ENCODE measurements at places on chromosomes 4 and X. TPM values are rescaled to one million over a fixed set of nuclear protein-coding genes. Genes with fewer than 3 reads are reported as not detected.

RAB33A gene
- not detected for total RNA-seq

RXFP1 gene
- total RNA-seq, result not detected

DNA sequence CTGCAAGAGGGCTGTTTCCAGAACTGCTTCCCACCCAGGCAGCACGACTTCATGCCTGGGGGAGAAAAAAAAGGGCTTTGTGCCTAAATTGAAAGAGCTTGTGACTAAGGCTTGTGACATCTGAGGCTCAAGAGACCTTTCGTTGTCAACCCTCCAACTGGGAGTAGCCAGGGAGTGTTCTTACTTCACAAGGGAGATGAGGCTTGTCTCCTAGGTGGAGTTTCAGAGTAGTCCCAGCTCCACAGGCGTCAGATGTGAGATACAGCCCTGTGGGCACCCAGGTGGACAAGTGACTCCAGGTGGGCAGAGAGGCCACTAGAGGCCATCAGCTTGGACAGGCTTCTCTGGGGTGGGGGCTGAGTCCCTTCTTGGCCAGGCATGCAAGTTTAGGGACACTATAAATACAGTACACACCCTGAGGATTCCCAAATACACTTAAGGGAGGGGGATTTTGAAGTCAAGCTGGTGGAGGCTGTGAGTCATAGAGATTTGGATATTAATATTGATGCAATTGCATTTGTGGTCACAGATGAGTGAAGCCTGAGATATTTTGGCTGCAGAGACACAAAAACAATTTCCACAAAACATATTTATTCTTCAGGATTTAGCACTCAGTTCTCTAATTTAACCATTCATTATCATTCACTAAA lies 40.1 kb upstream of the SETD7 start:
- DNase-seq, result no peak

DNA sequence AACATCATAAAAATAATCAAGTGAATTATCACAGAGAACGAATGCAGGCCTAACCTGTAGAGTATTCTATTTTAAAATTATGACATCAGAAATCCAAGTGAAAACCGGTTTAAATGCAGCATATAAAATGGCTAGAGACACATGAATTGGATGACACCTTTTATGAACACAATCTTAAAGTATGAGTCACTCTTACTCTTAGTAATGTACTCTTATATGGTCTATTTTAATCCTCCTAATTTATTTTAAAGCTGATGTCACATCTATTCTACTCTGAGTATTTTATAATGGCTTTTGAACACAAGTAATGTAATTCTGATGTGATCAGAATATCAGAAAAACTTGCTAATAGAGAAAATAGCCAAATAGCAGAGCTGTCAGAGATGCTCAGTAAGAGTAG lies 161.4 kb upstream of the RADX start:
- DNase-seq, result no peak

DNA sequence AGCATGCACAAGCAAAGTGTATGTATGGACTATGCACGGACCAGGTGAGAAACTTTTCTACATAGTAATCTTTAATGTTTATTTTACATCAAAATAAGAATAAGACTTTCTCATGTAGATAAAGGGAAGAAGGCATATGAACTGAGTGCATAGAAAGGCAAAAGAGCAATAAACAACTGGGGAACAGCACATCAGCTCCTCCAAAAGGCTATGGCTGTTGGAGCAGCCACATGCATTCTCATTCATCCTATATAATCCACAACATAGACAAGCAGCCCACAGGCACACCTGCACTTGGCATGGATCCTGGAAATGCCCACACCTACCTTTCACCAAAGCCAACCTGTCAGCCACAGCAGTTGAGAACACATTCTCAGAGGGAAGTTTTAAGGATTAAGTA lies 586.9 kb upstream of the INTU start:
- no peak for DNase-seq

- no peak for DNase-seq
Observed at GRCh38 chrX:70042399-70043371, 7.1 kb downstream of the AWAT2 start.

DNA sequence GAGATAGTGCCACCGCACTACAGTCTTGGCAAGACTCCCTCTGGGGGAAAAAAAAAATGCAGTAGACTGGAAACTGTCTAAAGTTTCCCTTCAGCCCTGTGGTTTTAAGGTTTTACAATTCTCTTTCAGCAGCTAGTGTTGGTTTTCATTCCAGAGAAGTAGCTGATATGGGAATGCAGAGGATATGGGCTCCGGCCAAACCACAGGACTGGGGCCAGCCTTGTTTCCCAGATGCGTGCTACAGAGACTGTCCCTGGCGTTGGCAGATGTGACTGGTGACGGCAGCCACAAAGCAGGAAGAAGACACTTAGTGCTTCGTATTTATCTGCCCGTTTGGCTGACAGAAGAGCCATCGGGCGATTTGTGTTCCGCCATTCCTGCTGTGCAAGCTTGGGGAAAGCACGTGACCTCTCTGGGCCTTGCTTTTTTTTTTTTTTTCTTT lies 43.2 kb downstream of the ZBTB49 start:
- no peak for DNase-seq

DNA sequence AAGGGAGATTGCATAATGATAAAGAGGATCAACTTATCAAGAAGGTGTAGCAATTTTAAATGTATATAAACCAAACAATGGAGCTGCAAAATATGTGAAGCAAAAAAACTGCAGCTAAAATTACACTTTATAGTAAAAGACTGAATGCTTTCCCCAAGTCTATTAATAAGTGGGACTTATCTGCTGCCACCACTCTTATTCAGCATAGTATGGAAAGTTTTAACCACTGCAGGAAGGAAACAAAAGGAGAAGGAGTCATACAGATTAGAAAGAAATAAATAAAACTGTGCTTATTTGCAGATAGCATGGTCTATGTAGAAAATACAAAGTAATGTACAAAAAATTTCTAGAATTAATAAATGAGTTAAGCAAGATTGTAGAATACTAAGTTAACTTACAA lies 94.1 kb upstream of the GK2 start:
- no peak for DNase-seq

- no peak for DNase-seq
Observed at GRCh38 chrX:23509256-23509655, 158.0 kb upstream of the PRDX4 start.
